ENCODE measurements at places on chromosomes 2 and 18.

GRCh38 chr2:238892796-238893195 is 44.9 kb downstream of the TWIST2 start:
- DNase-seq = no peak

GRCh38 chr2:134312482-134312881 is 58.6 kb downstream of the MGAT5 start:
- no peak for DNase-seq

GRCh38 chr2:119367472-119368099 is 809 bp downstream of the DBI start:
- peak; percentile 49 for DNase-seq

GRCh38 chr2:69436596-69436937 is 668 bp downstream of the NFU1 start:
- no peak for DNase-seq

DNA sequence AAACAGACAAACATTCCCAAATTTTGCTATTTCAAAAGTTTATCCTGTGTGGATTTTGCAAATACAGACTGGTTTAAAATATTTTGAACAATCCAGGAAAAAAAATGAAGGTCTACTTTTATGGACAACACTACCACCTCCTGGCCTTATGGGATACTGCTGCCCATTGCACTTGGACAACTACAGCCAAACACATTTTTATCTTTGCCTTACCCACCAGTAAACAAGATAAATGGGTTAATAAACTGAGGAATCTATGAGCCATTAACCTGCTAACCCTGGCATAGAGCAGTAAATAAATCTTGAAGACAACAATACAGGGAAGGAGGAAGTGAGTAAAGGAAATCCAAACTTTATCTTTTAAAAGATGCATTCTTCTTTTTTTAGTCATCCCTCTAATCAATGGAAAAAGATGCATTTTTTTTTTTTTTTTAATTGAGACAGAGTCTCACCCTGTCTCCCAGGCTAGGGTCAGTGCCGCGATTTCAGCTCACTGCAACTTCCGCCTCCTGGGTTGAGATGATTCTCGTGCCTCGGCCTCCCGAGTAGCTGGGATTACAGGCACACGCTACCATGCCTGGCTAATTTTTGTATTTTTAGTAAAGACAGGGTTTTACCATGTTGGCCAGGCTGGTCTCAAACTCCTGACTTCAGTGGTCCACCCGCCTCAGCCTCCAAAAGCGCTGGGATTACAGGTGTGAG is 2.1 kb upstream of the SPIRE1 start:
- DNase-seq = no peak

- no peak for DNase-seq
Observed at GRCh38 chr2:199956062-199956380, 639 bp downstream of the MAIP1 start.

GRCh38 chr2:218202266-218202665 is 14.7 kb upstream of the ARPC2 start:
- DNase-seq = no peak

GRCh38 chr18:39329496-39330275 is 1764.1 kb upstream of the CELF4 start:
- no peak for DNase-seq

- DNase-seq = no peak
Observed at GRCh38 chr2:76861708-76862107, 660.5 kb downstream of the LRRTM4 start.

DNA sequence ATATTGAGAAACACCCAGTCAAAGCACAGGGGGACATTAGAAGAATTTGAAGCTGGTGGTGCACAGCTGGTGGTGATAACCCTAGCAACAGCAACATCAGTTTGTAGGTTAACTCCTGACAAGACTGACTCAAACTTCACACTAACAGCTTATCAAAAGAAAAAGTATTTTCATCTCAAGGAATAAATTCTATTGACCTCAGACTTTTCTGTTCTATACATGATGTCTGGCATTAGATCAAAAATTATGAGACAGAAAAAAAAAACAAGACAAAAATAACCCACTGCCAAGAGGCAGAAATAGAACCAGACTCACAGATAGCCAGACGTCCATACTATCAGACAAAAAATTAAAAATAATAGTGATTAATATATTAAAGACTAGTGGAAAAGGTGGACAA is 126.1 kb downstream of the COL6A3 start:
- no peak for DNase-seq

- no peak for DNase-seq
Observed at GRCh38 chr2:201906777-201907562, 100.6 kb downstream of the CDK15 start.

DNA sequence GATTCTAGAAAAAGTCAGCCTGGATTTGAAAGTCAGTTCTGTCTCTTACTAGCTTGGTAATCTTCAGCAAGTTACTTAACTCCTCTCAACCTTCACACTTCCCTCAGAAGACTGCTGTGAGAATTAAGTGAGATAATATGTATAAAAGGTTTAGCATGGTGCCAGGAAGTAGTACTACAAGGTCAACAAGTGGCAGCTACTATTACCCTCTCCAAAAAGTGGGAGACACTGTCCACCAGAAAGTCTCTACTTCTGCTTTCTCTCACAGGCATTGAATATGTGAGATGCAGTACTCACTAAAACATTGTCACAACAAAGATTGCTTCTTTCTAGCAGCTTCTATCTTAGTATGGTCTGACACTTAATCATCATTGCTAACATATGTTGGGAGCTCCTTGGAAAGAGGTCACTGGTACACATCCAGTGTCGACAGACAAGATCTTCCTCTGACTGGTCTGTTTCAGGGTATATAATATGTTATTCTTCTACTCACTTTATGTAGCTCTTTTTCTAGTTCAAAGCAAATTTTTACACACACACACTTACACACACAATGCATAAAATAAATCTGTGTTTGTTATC is 47.9 kb downstream of the DOCK10 start:
- DNase-seq = no peak

- no peak for DNase-seq
Observed at GRCh38 chr2:199973703-199974102, 18.3 kb downstream of the MAIP1 start.

- no peak for DNase-seq
Observed at GRCh38 chr2:85753525-85754312, at the start of gene ATOH8. ATOH8 (plus strand) TSS chr2:85753991; CDS start chr2:85754190, 199 bp downstream.

- DNase-seq = no peak
Observed at GRCh38 chr2:230932556-230933511, 7.8 kb upstream of the GPR55 start.

- no peak for DNase-seq
Observed at GRCh38 chr18:5622905-5623304, 79.1 kb upstream of the EPB41L3 start.

- no peak for DNase-seq
Observed at GRCh38 chr18:50277942-50278341, 3.4 kb downstream of the MBD1 start.

DNA sequence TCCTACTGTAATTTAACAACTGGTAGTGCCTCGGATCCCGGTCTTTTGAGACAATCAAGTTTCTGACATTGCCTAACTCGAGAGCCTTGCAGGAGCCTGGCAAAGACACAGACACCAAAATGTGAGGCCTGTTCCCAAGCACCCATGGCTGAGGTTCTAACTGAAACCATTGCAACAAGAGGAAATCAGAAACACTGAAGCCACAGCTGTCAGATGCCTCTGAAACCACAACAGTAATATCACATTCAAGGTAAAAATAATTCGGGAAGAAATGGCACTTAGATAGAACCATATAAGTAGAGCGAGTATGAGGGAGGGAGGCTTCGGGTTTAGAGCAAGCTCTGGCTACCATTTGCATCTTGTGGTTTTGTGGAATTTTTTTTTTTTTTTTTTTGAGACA is 285.9 kb downstream of the FBXO15 start:
- no peak for DNase-seq

- DNase-seq = no peak
Observed at GRCh38 chr2:206840999-206841398, 75.6 kb downstream of the FASTKD2 start.

DNA sequence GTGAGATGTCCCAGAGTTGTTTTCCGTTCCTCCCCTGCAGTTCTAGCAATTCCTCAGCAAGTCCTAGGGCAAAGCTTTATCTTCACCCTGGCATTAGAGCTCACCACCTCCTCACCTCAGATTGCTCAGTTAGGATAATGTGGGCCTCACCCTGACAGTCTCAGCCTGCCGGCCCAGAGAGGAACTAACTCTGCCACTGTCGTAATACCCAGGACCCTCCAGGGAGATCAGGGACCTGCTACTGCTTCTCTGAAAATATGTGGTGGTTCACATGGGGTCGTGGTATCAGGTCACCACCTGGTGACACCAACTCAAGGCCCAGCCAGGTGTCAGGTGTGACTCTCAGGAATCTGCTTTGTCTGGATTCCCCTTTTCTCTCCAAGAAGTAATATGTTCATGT is 120.7 kb downstream of the FEZ2 start:
- DNase-seq = no peak

DNA sequence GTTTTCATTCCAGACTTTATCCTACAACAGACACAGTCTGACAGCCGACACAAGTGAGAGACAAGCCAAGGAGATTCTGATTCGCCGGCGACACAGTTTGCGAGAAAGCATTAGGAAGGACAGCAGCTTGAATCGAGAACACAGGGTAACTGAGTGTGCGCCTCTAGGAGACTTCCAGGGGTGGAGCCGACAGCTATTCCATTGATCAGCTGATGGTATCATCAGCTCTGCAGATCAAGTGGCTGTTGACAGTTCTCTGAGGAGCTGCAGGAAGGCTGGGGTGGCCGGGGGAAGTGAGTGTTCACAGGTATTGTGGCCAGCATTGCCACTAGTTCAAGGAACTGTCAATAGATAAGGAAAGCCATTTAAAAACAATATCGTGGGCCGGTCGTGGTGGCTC is 57.3 kb upstream of the TMEM182 start:
- DNase-seq = no peak

- DNase-seq = no peak
Observed at GRCh38 chr2:71073475-71073874, 5.0 kb downstream of the NAGK start.

DNA sequence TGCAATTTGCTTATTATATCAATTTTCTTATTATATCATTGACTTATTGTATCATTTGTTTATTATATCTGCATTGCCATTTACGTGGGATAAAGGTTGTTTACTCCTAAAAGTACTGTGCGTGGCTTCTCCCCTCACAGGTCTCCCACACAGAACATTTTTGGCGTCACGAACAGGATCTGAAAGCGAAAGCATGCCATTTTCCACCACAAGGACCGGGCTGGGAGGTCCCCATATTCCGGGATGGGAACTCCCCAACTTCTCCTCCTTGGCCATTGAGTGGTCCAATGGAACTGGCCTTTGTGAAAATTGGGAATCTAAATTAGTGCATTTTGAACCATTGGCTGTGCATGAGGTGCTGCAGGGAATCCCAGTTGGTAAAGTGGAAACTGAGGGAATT is 4.8 kb upstream of the DSG2 start:
- no peak for DNase-seq

DNA sequence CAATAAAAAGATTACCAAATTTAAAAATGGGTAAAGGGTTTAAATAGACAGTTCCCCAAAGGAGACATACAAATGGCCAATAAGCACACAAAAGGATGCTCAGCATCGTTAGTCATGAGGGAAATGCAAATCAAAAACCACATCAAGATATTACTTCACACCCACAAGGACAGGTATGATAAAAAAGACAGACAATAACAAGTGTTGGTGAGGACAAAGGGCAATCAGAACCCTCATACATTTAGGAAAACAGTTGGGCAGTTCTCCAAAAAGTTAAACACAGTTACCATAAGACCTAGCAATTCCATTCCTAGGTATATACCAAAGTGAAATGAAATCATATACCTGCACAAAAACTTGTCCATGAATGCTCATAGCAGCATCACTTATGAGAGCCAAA is 14.5 kb downstream of the CREG2 start:
- DNase-seq = no peak

DNA sequence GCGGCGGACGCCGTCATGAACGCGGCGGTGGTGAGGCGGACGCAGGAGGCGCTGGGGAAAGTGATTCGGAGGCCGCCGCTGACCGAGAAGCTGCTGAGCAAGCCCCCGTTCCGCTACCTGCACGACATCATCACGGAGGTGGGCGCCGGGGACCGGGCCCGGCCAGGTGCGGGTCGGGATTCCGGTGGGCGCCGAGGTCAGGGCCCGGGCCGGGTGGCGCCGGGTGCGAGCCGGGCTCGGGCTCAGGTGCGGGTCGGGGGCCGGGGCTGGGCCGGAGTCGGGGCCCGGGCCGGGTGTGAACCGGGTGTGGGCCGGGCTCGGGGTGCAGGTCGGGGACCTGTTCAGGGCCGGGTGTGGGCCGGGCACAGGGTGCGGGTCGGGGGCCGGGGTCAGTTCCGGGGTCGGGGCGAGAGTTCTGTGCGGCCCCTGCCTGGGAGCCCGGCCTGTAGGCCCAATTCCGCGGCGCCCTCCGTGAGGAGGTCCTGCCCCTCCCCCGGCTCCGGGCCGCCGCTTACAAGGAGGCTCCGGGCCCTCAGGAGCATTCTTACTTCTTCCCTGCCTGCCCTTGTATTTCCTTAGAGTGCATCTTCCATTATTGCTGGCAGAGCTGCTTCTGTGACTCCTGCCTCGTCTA is 447 bp downstream of the TRAF3IP1 start:
- no peak for DNase-seq

- DNase-seq = no peak
Observed at GRCh38 chr18:6708890-6709289, 20.6 kb upstream of the ARHGAP28 start.

DNA sequence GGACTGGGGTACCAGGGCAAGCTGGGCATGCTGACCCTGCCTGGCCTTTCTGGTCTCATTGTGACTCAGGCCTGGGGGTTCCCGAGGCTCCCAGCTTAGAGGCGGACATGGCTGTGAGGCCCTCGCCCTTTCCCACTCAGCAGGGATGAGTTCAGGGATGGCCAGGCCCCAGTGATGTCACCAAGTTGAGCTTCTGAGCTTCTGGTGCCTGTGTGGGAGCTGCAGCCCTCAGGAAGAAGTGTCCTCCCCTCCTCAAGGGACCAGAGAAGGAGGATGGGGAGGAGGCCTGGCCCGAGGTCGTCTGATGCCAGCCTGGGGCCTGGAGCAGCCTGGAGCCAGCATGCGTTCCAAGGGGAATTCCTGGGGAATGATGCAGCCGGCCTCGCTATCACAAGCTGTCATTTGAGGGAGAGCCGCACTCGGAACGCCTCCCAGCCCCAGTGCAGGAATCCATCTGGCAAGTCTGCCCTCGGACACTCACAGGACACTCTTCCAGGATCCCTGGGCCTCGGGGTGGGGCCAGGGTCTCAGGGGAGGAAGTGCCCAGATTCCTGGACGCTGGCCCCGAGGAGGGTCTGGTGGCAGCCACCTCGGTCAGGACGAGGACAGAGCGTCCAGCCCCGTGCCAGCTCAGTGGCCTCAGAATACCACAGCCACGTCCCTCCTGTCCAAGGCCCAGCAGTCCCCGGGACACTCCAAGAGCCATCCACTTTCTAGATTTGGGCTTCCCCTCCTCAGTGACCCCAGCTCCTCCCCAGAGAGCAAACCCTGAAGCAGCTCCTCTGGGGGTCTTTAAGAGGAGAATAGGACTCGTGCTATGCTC is 61.2 kb upstream of the GPC1 start:
- DNase-seq = no peak

- no peak for DNase-seq
Observed at GRCh38 chr2:198811198-198811597, 646.5 kb downstream of the SATB2 start.

- no peak for DNase-seq
Observed at GRCh38 chr2:222033541-222033940, 265.3 kb downstream of the PAX3 start.
